Activated CD8-positive, alpha-beta memory T cell treated with anti-CD3 and anti-CD28 coated beads, Interleukin-2, amount 50 U/mL, for 48 hours (primary cell): ENCODE measurements at places on chromosomes 7 and 10.

GRCh38 chr10:42952931-42953683 is 123.8 kb upstream of the RET start:
- DNase-seq = peak; percentile 22

- DNase-seq = no peak
Observed at GRCh38 chr7:45013465-45013967, 13.5 kb downstream of the CCM2 start.

GRCh38 chr7:41588341-41588740 is 114.5 kb downstream of the INHBA start:
- no peak for DNase-seq

DNA sequence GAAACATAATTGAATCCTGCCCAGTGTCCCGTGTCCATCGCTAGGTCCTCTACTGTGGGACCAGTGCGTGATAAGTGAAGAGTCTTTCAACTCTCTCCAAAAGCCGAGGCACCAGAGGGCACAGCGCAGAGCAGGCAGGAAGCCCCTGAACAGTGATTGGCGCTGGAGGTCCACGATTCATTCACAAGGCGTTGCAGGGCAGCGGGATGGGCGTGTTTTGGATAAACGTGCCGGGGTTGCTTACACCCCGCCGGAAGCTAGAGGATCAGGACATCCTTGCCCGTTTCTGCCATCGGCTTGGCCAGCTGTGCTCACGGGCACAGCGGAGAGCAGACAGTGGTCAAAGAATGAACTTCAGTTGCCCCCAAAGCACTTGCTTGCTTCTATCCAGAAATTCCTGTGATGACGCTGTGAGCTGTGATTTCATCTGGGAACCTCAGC is 86.0 kb upstream of the PFKP start:
- no peak for DNase-seq

DNA sequence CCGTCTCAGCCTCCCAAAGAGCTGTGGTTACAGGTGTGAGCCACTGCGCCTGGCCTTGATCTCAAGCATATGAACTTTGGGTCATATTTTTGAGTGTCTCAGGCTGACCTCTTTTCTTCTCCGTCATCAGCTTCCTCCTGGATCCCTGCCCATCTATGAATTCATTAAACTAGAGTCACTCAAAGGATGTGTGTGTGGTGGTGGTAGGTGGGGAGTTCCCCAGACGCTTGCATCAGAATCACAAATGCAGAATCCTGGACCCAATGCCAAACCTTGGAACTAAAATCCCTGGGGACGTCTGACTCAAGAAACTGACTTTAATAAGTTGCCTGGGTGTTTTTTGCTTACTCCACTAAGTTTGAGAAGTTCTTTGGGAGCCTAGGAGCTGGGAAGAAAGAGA is 6.7 kb upstream of the CREB5 start:
- DNase-seq = no peak

GRCh38 chr7:156487811-156488533 is 152.6 kb upstream of the RNF32 start:
- DNase-seq = no peak

DNA sequence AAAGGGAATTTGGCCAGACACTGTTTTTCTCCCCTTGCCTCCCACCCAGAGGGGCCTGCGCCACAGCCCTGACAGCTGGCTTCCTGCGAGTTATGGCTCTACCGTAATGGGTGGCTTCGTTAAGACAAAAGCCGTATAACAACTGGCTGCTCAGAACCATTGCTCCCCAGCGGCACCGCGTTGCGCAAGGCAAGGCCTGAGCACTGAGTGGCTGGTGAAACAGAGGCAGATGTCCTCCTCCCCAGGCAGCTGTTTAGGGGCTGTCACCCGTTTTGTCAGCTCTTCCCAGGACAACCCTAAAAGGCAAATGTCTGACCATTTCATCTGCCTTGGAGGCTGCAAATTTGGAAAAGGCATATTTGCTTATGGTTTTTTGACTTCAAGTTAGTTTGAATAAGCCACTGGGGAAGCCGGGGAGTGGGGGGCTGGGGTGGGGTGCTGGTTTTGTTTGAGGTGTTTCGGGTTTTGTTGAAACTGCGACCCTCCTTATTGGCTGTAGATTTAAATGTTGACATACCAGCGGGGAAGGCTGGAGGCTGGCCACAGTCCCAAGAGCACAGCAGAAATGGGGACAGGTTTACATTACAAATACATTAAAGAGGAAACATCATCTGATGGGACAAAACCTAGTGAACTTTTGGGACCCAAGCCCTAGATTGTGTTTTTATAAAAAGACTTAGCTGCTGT is 681 bp upstream of the SPOCK2 start:
- DNase-seq = peak; percentile 80

DNA sequence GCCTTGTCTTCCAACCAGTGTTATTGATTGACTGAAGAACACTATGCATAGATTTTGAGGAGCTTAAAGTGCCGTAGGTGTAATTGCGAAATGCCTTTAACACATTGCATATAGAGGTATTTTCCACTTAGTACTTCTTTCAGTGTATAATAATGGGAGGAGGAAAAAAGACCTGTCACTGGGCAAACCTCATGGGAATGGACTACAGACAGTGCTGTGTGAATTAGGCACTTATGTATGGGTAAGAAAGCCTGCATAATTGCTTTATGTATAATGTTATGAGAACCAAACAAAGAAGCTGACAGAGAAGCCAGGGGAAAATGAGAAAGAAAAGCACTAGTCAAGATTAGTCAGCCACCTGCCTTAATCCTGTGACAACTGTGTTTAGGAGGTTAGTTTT is 12.4 kb upstream of the SCRN1 start:
- DNase-seq = no peak

DNA sequence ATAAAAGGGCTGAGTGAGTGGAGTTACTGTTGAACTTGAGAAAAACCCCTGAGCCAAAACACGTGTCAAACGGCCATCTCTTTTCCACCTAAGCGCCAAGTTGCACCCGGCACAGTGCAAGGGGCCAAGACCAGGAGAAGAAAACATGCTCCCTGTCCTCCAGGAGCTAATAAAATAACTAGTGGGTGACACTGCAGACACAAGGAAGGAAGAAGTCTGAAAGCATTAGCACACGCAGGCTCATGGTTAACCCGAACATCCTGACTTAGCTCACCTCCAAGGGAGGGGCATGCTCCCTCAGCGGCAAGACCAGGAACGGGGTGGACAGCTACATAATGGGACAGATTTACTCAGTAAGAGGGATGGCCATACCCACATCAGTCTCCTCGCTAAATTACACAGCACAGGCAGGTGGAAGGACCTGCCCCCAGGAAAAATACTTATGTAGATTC is 65.0 kb downstream of the PIP4K2A start:
- no peak for DNase-seq

DNA sequence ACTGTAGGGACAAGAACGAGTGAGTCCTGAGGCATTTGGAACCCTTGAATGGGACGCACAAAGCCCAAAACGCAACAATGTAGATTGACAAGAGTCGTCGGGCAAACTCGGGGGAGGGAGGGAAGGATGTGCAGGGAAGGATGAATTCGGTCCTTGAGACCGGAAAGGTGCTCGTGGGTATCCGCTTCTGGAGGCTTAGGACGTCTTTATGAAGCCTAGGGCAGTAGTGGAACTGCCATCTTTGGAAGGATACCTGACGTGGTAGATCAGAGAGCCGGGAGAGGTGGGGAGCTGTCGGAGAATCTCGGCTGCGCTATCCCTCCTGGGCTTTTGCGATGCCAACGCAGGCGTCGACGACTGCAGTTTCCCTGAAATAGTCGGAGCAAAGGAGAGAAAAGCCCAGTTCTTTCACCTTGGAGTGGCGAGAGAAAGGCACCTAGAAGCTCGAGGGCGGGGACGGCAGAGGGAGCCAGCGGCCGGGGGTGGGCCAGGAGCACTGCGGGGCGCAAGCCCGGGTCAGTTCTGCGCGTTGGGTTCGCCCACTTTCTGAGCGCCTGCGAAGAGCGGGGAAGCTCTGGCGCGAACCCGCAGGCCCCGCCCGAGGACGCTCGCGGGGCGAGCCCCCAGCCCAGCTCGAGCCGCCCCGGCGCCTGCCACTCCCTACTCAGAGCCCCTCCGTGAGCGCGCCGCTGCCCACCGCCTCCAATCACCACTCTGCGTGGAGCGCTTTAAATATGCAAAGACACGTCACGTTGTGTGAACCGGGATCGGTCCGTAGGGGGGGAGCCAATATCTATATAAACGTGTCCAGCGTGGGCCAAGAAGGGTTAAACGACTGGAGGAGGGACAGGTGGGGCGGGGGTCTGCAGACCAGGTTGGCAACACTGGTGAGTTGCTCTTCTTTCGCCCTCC is at the start of gene CYP26C1:
CYP26C1 (plus strand) TSS at position 824 of the 912 bp plus-strand sequence. CDS start 466 bp downstream, outside the sequence.
- DNase-seq = no peak

DNA sequence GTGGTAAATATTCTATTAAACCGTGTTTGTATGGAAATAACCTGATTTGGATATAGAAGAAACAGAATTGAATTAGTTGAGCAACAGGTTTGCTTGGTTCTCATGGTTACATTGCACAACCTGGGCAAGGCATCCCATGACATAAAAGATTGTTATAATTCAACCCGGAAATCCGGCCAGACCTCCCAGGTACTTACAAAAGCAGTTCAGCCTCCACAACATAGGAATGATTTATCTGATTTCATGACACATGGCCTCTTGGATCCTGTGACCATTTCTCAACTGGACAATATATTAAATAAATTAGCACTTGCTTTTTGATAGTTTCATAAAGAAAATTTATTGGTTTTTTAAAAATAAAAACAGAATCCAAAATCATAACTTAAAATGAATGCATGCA is 55.1 kb upstream of the PTPN12 start:
- no peak for DNase-seq

GRCh38 chr10:122127943-122128342 is 139.0 kb downstream of the TACC2 start:
- DNase-seq = no peak

DNA sequence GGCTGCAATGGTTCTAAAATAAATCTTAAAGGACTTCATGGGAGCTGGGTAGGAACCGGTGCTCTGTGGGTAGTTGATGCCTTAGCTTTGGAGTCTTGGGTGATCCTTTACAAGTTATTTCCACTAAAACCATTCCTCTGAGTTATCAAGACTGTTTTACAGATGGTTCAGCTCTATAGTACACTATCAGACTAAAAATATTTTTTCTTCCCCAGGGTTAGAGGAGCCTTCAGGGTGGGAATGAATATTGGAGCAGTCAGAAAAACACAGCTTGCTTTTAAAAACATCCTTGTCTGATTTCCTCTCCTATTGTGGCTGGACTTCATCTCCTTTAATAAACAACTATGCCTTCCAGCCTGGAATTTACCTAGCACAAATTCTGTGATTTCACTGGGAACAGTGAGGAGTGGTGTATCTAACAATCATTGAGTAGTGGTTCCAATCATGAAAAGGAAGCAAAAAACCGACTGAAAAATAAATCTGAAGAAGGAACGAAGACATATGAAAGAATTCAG is 102.6 kb upstream of the AFAP1L2 start:
- no peak for DNase-seq

- no peak for DNase-seq
Observed at GRCh38 chr7:151514461-151515275, 5.0 kb downstream of the RHEB start.

GRCh38 chr7:22565315-22565811 is 65.4 kb upstream of the STEAP1B start:
- DNase-seq = no peak

GRCh38 chr10:29951441-29951931 is 107.9 kb downstream of the JCAD start:
- peak; percentile 36 for DNase-seq

DNA sequence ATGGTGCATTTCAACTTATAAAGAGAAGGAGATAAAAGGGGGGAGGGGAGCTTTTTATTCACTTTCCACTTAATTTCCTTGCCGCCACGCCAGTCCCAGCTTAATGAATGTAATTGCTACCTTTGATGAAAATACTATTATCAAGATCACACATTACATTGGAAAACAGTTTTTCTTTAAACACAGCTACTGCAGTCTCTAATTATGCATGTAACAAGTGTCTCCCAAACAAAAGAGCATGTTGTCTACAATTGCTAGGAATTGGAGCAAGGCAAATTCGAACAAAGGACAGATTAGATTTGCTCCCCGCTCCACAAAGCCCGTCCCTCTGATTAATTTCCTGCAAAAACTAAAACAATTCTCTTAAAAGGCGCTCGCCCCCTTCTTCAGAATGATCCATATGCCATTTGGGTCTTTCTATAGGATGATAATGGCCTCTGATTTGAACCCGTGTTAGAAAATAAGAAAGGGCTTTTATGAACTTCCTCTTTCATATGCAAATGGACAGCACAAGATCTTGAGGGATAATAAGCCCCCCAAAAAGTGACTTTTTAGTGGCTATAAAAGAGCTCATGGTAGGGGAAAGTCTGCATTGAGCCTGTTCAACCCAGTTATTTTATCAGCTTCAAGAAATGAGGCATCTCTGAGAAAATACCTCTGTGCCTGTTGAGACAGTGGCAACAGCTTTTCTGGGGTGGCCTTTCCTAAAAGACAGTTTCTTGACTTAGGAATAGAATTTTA is 60.6 kb downstream of the ACADSB start:
- no peak for DNase-seq

GRCh38 chr10:16856567-16856966 is 39.3 kb upstream of the RSU1 start:
- DNase-seq = no peak

- DNase-seq = no peak
Observed at GRCh38 chr7:113128031-113128430, 9.7 kb upstream of the SMIM30 start.

GRCh38 chr10:93142534-93142933 is 68.8 kb downstream of the CYP26A1 start:
- DNase-seq = no peak

DNA sequence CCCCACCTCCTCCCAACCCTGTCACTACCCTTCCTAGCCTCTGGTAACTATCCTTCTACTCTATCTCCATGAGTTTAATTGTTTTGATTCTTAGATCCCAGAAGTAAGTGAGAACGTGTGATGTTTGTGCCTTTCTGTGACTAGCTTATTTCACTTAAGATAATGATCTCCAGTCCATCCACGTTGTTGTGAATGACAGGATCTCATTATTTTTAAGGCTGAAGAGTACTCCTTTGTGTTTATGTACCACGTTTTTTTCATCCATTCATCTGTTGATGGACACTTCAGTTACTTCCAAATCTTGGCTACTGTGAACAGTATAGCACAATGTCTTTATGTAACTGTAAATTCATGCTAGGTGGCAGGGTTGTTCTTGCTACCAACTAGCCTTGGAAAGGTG is 461.6 kb downstream of the PLXDC2 start:
- DNase-seq = no peak

GRCh38 chr7:157849726-157850125 is 512.9 kb downstream of the DNAJB6 start:
- no peak for DNase-seq

- DNase-seq = no peak
Observed at GRCh38 chr7:83153419-83153818, 9.3 kb downstream of the PCLO start.

GRCh38 chr10:30435073-30435422 is 1.1 kb downstream of the MAP3K8 start:
- peak; percentile 61 for DNase-seq

DNA sequence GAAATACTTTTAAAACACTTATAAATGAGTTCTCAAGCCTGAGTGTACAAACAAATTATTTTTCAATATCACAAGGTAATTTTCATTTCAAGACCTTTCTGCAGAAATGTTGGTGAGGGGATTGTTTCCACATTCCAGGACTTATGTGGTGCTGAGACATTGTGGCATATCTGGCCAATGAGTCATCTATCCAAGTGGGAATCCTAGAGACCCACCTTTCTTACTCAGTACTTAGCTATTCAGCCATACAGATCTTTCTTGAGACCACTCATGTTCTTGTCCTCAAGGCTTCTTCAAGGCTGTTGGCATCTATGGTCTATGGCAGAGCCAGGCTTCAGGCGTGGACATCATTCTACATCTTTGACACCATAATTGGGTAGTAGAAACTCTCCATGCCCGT is 225.4 kb downstream of the DKK1 start:
- DNase-seq = no peak

GRCh38 chr10:110681023-110681681 is 37.0 kb downstream of the RBM20 start:
- no peak for DNase-seq
